ENCODE measurements at places on chromosomes 11 and 22.

DNA sequence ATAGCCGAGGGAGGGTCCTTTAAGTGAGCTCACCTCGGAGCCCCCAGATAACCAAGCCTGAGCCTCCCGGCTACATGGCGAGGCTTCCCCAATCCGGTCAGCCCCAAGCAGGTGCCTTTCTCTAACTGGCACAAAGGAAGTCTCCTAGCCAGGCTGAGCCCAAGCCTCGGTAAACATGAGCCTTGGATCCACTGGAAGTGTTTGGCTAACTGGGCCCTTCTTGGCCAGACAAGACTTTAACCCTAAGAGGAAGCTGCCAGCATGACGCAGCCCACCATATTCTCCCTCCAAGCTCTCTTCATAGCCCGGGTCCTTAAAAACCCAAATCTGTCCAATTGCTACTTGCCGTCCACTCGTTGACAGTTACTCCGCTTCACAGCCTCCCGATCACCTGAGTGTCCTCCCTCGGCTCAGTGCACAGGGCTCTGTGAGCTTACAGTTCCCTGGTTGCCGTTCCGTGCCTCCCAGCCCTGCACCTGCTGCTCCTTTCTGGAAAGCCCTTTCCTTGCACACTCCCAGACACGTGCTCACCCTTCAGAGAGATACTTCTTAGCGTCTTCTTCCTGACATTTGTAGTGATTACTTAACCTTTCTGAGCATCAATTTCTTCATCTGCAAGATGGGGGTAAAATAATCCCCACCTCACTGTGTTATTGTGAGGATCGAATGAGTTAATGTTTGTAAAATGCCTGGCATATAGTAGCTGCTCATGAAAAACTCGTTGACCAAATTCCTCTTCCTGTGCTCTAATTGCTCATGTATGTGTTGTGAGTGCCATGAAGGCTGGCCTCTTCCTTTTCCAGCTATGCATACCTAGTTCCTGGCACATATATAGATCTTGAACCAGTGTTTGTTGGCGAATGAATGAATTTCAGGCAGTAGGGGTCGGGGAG lies 25.6 kb downstream of the TXN2 start:
- no peak for DNase-seq

DNA sequence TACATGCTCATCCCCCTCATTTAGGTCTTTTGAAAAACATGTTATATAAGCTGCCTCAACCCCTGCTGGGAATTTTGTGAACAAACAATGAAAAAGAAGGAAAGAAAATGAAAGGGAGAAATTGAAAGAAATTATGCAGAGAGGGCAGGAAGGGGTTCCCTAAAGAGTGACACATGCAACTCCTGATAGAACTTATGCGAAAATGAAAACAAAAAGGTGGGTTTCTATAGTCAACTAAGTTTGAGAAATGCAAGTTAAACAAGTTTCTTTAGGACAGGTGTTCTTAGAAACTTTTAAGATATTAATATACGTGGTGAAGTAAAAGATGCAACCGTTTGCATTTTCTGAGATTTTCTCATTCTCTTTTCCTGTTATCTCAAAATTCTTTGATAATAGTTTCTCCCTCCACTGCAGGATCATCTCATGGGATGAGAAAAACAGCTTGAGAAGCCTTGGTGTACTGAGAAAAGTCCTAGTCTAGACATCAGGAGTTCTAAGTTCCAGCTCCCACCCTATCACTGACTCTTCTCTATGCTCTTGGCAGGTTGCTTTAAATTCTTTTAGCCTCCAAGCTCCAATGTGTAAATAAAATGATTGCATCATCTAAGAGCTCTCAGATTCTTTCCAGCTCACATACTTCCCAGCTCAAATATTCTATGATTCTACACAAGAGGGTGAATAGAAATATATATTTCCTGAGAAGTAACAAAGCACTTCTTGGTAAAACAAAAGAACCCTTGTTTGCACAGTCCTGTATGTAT lies 109.2 kb downstream of the FAM76B start:
- no peak for DNase-seq

GRCh38 chr11:101428918-101429317 lies 154.9 kb downstream of the TRPC6 start:
- DNase-seq, result no peak

- DNase-seq, result no peak
These were observed 71.1 kb downstream of the STIM1 start for GRCh38 chr11:3926458-3927095.

GRCh38 chr22:17283423-17283822 lies 64.2 kb upstream of the ADA2 start:
- no peak for DNase-seq

- no peak for DNase-seq
These were observed 16.7 kb upstream of the TXNRD2 start for GRCh38 chr22:19958083-19959042.

DNA sequence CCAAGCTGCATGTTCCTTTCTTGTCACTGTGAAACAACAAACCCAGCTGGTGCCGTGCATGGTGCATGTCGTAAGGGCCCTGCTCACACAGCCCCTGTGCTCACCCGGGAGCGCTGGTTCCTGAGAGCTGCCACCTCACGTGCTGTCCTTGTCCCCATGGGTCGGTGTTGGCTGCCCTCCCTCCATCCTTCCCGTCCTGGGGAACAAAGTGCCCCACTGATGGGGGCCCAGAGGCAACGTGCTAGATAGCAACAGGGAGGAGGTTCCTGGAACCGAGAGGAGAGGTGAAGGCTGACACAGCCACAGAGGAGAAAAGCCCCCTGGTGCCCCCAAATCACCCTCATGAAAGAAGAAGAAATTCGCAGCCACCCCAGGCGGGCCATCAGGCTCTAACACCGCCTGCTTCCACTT lies 56.6 kb upstream of the SLC22A12 start:
- no peak for DNase-seq

DNA sequence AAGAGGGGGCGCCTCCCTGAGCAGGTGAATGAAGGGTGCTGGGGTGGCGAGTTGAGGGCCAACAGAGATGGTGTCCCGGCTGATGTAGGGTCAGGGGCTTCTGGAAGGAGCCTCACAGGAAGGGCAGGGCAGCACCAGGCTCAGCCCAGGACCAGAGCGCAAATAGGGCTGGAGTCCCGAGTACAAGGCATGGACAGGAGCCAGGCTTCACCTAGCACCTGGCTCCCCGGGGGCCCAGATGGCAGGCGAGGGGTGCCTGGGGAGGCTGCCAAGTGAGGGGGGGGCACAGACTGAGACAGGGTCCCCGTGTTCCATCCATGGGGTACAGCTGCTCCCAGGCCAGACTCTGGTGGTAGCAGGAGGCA lies 105.8 kb downstream of the KCNQ1 start:
- DNase-seq, result no peak

DNA sequence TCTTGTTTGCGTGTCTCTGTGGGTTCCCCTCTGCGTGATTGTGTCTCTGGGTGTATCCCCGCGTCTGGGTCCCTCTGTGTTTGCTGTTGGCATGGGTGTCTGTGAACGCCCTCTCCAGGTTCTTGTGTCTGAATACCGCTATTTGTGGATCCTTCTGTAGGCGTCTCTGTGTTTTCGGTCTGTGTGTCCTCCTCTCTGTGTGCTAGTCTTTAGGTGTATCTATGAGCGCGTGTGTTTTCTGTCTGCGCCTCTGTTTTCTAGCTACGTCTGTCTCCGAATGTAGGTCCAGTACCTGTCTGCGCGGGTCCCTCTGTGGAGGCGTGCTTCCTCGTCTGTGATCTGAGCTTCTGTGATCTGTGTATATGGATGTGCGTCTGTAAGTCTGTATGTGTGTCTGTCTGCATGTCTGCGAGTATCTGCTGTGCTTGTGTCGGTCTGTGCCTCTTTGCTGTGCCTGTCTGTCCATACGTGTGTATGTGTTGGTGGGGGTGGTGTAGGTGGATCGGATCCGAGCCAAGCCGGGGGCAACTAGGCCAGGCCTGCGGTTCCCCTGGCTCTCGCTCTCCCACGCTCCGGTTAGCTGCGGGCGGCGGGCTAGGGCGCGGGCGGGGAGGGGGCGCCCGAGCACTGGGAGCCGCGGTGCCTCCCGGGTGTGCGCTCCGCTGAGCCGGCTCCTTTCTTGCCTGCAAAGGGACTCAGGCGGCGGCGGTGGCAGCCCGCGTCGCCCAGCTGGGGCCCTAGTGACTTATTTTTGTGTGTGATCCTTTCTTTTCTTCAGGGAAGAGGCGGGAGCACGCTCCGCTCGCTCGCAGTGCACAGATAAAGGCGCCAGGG lies 105.3 kb upstream of the E2F8 start:
- DNase-seq, result no peak

GRCh38 chr11:27309046-27309445 lies 54.0 kb downstream of the CCDC34 start:
- no peak for DNase-seq

- no peak for DNase-seq
These were observed 1.4 kb downstream of the ADM start for GRCh38 chr11:10305964-10306918.

- no peak for DNase-seq
These were observed 15.4 kb downstream of the ARHGEF17 start for GRCh38 chr11:73323464-73323863.

- DNase-seq, result no peak
These were observed 127.7 kb downstream of the OSBP2 start for GRCh38 chr22:30822216-30823014.

DNA sequence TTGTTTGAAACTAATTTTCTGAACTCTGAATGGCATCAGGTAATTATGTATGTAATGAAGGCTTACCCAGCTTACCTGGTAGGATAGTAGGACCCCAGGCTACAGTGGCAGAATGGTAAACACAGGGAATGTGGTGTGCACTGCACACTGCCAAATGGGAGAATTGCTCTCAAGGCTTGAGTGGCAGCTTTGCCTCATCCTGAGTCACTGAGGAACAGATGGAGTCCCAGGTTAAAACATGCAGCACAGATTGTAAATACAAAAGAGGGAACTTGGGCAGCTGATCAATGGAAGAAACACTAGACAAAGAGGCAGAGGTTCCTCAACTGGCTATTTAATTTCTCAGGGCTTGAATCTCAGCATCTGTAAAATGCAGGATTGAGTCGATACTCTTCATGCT lies 24.4 kb downstream of the GPR83 start:
- no peak for DNase-seq

- DNase-seq, result no peak
These were observed 38.2 kb downstream of the PITPNB start for GRCh38 chr22:27880778-27881394.

GRCh38 chr22:25098445-25099081 lies 101.1 kb upstream of the CRYBB3 start:
- DNase-seq, result no peak

- no peak for DNase-seq
These were observed 65.3 kb downstream of the CELSR1 start for GRCh38 chr22:46471901-46472721.

- no peak for DNase-seq
These were observed 612 bp downstream of the IGF2 start for GRCh38 chr11:2138431-2139122.

- no peak for DNase-seq
These were observed 10.4 kb downstream of the ATXN10 start for GRCh38 chr22:45682064-45682463.

DNA sequence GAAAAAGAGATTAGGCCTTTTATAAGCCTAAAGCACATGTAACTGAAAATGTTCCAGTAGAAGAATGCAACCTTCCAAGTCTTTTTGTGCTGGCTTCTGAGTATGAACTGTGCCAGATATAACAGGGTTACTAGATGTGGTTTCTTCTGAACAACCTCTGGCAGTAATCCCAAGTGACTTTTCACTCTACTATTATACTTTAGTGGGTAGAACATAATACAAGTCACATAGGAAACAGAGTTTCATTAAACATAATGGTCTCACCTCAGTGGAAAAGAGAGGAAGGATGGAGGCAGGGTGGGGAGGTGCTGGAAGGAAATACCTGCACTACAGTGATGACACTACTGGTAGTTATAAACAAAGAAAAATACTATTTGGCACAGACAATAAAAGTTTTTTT lies 81.3 kb downstream of the PHF21A start:
- no peak for DNase-seq

- no peak for DNase-seq
These were observed 22.4 kb downstream of the DEPDC5 start for GRCh38 chr22:31776231-31776630.

GRCh38 chr11:105189581-105189980 lies 50.0 kb upstream of the CARD18 start:
- no peak for DNase-seq

GRCh38 chr22:30288419-30289140 lies 725 bp downstream of the CASTOR1 start:
- DNase-seq, result no peak

DNA sequence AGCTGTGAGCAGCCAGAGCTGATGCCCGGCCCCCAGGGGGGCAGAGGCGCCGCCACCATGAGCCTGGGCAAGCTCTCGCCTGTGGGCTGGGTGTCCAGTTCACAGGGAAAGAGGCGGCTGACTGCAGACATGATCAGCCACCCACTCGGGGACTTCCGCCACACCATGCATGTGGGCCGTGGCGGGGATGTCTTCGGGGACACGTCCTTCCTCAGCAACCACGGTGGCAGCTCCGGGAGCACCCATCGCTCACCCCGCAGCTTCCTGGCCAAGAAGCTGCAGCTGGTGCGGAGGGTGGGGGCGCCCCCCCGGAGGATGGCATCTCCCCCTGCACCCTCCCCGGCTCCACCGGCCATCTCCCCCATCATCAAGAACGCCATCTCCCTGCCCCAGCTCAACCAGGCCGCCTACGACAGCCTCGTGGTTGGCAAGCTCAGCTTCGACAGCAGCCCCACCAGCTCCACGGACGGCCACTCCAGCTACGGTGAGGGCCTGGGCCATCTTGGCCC lies 6.1 kb downstream of the CDC42EP1 start:
- DNase-seq, result no peak

Data from GM12864 (cell line).